Right atrium auricular region (tissue), 2 donors: ENCODE measurements at places on chromosomes 6 and 20. TPM values are rescaled to one million over a fixed set of nuclear protein-coding genes. Genes with fewer than 3 reads are reported as not detected.

Gene RAB32
- 18.6 TPM for total RNA-seq

Gene PPP1R3G
- total RNA-seq = 8.8 TPM

- no peak for DNase-seq
These were observed 113.3 kb downstream of the LINC00237 start for GRCh38 chr20:20992686-20993360.

DNA sequence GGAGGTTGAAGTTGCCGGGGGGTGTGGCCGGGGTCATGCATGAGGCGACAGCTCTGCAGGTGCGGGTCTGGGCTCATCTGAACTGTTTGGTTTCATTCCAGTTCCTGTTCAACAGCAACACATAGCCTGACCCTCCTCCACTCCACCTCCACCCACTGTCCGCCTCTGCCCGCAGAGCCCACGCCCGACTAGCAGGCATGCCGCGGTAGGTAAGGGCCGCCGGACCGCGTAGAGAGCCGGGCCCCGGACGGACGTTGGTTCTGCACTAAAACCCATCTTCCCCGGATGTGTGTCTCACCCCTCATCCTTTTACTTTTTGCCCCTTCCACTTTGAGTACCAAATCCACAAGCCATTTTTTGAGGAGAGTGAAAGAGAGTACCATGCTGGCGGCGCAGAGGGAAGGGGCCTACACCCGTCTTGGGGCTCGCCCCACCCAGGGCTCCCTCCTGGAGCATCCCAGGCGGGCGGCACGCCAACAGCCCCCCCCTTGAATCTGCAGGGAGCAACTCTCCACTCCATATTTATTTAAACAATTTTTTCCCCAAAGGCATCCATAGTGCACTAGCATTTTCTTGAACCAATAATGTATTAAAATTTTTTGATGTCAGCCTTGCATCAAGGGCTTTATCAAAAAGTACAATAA is 72.5 kb downstream of the PTPN1 start:
- DNase-seq = no peak

DNA sequence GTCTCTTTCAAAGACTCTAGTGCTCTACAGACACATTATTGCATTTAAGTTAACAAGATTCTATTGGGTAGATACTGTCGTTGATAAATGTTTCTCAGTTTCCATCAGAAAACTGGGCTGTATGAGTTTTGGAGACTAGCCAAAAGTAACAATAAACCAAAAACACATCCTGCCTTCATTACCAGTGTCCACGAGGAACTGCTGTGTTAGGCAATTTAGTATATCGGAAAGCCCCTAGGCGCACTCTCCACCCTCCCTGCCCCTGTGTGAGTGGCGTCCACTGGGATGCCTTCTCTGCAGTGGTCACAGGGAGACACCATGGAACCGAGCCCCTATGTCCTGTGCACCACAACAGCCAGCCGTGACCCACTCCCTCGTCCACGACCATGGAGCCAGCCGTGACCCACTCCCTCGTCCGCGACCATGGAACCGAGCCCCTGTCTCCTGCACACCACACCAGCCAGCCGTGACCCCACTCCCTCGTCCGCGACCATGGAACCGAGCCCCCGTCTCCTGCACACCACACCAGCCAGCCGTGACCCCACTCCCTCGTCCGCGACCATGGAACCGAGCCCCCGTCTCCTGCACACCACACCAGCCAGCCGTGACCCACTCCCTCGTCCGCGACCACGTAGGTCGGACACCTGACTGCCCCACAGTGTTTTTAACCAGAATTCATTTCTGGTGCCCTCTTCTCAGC is 35.3 kb downstream of the DLL1 start:
- DNase-seq = no peak

- no peak for DNase-seq
These were observed 6.4 kb upstream of the AIG1 start for GRCh38 chr6:143054329-143054728.

GRCh38 chr6:13810688-13811446 is 3.5 kb downstream of the MCUR1 start:
- no peak for DNase-seq

DNA sequence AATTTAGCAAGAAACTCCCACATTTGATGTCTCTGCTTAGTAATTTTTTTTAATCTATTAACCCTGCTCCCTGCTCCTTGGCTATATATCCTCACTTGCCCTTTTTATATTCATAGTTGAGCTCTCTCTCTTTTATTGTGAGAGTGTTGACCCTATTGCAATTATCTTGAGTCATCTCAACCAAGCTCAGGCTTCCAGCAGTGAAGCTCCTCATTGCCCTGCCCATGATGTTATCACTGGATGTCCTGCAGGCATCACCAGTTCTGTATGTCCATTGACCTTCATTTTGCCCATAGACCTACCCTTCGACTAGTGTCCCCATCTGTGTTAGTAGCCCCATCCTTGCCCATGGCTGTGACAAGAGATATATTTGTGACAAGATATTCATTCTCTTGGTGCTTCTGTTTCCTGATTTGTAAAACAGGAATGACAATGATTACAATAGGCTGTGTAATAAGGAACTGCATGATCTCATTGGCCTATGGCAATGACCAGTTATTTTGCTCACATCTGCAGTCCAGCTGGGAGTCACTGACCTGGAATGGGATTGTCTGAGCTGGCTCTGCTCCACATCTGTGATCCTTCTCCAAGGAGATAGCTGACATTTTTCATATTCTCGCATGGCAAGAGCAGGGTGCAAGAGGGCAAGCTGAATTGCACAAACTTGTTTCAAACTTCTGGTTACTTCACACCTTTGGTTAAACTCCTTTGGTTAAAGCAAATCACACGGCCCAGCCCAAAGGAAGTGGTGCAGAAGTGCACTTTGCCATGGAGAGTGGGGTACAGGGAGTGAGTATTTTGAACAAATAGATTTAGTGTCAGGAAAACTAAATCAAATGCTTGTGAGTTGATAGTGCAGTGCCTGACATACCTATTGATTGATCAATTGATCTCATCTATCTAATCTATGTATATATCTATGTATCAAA is 47.7 kb upstream of the CST5 start:
- DNase-seq = no peak

DNA sequence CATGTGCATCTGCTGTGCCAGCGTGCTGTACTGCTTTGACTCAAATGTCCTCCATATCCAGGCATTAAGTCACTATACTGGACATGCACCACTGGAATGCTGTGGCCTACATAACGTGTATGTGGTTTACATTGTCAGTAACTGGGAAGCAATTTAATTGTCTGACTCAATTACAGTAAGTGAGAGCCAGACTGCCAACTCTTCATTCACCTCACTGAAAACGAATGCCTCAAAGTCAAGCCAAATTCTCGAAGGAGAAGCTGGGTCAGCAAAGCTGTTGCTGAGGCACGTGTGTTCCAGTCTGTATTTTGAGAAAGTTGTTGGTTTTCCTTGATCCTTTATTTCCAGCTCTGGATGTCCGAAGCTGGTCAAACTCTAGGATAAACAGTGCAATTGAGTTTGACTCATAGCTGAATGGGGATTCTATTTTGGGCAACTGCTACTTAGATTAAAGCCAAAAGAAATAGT is 534.3 kb downstream of the COL12A1 start:
- no peak for DNase-seq

DNA sequence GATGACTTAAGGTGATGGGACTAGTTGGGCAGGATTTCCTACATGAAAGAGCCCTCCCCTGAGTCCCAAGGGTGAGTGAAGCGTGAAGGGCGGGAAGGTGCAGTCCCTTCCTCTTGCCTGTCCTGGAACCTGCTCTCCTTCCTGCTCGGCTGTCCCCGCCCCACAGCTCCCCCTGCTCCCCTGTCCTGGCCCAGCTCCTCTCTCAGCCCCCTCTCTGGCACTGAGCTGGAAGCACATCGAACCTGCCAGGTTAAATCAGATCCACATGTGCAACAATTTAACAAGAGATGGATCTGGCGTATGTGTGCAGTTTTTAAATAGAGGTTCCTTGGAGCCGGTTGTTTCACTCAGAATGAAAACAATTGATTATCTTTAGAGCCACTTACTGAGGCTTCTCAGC is 95.0 kb downstream of the LRFN2 start:
- DNase-seq = no peak

- DNase-seq = peak; percentile 36
These were observed 129.3 kb downstream of the DTNBP1 start for GRCh38 chr6:15533379-15534026.
